ENCODE measurements at places on chromosomes 12 and 14. TPM values are rescaled to one million over a fixed set of nuclear protein-coding genes. Genes with fewer than 3 reads are reported as not detected.
A peak's percentile ranks its signal among the peaks of the same experiment; 100 is the strongest.

- DNase-seq, result no peak
Observed at GRCh38 chr12:78439666-78440065, 424.9 kb upstream of the SYT1 start.

DNA sequence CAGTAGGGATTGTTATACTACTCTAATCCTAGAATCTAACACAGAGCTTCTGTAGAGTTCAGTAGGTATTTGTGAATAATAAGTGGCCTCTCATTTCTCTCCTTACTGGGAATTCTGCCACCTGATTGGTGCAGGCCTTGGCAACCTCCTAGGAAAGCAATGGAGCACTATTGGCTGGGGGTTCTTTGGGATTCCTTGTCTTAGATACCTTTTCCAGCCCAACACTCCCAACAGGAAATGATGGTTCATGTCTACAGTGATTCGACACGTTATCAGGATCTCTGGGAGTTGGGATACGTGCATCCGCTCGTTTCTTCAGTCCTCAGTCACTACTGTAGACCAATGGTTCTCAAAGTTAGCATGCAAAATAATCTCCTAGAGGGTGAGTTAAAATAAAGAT is 67.4 kb downstream of the ELK3 start:
- DNase-seq, result no peak

DNA sequence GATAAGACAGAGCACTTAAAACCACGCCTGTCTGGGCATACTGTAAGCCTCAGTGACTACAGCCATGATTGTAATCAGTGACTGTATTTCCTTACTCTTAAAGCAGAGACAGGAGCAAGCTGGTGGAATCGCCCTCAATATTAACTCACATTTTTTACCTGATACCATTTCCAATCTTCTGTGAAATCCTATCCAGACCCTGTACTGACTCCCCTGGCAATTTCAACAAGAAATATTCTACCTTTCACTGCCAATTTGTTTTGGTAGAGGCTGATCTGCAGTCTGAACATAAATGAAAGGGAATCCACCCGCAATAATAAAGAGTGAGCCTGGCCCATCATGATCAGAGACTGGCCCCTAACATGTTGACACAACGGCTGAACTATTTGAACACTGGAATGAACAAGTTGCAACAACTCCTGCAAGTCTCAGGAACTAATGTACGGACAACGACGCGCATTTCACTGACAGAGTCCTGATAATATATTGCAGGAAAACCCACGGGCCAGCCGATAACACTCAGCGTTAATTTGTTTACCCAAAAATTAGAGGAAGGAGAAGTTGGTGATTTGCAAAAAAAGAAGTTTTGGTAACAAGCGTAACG is 195.5 kb upstream of the BTG1 start:
- no peak for DNase-seq

GRCh38 chr14:74765721-74766120 is 2.6 kb downstream of the YLPM1 start:
- no peak for DNase-seq

GRCh38 chr14:73762375-73762822 is 48.2 kb upstream of the PNMA1 start:
- DNase-seq, result peak; percentile 70

DNA sequence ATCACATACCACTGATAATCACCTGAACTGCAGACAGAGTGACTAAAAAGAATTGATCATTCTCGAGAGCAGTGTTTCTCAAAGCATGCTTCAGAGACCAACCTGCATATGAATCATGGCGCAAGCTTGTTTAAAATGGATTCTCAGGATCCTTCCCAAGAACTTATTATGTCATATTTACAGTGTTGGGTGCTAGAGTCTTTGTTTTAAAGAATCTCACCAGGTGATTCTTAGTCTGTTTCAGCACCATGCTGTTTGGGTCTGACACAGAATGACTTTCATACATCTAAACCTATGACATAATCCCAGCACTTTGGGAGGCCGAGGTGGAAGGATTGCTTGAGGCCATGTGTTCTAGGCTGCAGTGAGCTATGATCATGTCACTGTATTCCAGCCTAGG is 31.3 kb upstream of the SSPN start:
- DNase-seq, result no peak

DNA sequence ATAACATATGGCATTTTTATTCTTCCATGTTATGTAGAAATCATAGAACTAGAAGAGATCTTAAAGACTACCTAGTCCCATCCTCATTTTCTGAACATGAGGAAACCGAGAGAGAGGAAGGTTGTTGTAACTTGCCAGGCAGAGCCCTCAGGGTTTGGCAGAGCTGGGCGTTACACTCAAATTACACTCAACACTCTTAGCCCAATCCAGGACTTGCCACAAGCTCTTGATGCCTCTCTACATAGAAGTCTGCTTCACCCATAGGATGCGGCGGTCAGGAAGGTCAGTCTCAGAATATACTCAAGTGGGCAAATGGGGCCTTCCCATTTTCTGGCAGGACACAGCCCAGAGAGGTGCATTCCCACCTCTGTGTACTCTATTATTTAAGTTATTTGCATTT is 208.1 kb downstream of the ZFP36L1 start:
- no peak for DNase-seq

GRCh38 chr14:98368221-98368620 is 903.8 kb downstream of the BCL11B start:
- no peak for DNase-seq

DNA sequence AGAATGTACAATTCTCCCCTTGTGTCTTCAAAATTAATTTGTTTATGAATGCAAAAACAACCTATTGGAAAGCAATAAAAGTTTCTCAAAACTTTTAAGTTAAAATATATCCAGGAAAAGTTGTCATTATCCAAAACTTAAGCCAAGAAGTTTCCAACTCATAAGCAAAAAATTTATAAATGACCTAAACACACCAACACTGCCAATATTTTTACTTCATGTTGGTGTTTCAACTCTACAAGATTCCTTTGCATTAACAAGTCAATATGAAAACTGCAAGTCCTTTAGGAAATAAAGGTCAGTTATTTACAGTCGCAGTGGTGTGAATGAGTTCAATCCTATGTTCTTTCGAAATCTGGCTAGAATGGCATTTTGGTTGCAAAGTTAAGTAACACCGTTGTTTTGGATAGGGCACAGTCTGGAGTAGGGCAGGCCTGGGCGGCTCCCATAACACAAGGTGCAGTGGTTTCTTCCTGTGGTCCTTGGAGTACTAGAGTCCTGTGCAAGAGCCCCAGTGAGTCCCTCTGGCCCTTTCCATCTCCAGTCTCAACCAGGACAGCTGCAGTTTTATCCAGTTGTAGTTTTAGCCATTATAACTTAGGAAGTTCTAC is 151.4 kb downstream of the MED13L start:
- no peak for DNase-seq

DNA sequence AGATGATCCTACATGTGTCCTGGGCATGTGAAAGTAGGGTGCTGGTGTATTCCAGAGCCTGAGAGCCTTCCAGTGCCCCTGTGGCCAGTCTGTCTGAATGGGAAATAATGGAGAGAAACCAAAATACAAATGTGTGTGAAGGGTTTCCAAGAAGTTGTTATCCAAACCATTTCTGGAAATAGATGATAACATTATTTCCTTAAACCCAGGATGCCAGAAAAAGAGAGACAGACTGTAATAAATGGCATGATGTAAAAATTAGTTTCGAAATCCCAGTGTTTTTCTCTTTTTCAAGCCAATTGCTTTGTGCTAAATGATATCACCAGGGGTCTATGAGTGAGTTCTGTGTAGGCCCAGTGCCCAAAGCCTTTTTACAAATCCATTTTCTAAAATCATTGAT is 175.3 kb downstream of the PHLDA1 start:
- no peak for DNase-seq

- DNase-seq, result no peak
Observed at GRCh38 chr12:131862084-131862441, 32.4 kb upstream of the ULK1 start.

DNA sequence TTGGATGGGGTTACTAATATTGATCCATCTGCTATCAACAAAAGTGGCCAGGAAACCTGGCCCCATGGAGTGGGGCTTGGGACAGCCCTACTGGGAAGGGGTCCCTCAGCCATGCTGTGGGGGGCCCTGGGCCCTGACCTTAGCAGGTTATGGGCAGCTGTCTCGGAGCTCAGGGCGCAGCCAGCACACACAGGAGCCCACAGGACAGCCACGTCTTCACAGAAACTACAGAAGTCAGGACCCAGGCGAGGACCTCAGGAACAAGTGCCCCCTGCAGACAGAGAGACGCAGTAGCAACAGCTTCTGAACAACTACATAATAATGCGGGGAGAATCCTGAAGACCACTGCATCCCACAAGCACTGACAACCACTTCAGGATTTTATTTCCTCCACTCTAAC is 11.9 kb upstream of the FKBP11 start:
- no peak for DNase-seq

The CACNA2D4 gene
- 6.5 TPM for total RNA-seq

The GPRC5D gene
- not detected for total RNA-seq

The FOXG1 gene
- not detected for total RNA-seq

The SLC25A47 gene
- total RNA-seq, result not detected

The SPATS2 gene
- total RNA-seq, result 10.5 TPM

The SYCP3 gene
- total RNA-seq, result not detected

The CMTM5 gene
- 1.1 TPM for total RNA-seq

The SLC39A2 gene
- total RNA-seq, result 1.4 TPM

Data from transverse colon (tissue), 4 donors.